Epithelial cell of prostate (primary cell): ENCODE measurements at places on chromosomes 2 and 18.
A peak's percentile ranks its signal among the peaks of the same experiment; 100 is the strongest.

DNA sequence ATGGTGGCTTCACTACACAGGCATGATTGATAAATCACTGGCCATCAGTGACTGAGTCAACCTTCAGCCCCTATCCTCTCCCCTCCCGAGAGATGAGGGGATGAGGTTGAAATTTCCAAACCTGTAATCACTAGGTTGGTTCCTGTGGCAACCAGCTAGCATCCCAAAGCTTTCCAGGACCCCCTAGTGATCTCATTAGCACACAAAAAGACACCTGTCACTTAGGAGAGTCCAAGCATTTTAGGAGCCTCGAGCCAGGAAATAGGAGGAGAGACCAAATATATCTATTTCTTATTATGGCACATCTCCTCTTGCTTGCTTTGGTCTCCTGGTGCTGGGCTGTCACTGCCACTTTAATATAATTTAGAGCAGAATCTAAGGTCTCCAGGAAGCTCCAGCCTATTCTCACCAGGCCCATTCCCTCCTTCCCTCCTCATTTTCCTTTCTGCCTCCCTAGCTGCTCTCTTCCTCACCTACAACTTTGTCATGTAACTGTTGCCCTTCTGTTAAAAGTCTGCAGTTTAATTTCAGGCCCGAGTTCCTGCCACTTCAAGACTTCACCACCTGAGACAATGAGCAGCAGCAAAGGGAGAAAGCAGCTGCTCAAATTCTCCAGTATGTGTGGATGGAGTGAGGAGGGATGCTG is 33.2 kb upstream of the NAB1 start:
- no peak for DNase-seq

GRCh38 chr2:64591188-64591587 is 62.5 kb downstream of the SERTAD2 start:
- no peak for DNase-seq

GRCh38 chr2:237574467-237574866 is 8.1 kb downstream of the PRLH start:
- no peak for DNase-seq

DNA sequence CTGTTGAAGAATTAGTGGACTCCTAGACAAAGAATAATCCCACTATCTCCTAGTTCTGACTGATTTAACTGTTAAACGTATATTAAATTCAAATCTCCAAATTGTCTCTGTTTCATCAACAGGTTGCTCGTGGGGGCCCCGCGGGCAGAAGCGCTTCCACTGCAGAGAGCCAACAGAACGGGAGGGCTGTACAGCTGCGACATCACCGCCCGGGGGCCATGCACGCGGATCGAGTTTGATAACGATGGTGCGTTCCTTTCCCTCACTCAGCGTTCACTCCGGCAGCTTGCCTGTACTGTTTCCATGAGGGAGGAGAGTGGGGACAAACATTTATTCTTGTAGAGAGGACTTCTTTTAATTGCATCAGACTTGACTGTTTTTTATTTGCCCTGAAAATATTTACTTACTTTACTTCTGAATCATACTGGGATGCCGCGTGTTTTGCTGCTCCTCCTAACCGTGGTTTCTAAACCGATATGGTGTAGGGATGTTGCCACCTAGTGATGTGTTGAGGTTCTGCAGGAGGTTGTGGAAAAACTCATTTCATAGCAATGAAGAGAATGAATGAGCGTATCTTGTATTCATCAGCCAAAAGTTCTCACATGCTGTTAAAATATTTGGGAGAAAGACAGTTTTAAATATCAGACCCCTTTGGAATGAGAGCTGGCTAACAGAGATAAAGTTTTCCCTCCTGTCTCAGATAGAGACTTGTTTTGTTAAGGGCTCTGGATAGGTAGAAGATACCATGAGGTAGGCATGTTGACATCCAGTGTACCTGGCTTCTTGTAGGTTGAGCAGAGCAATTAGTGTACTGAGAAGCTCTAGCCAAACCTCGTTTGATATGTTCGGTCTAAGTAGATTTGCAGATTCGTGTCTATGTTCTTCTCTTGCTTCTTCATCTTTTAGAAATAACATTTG is 38.3 kb downstream of the ITGA6 start:
- DNase-seq: no peak

- DNase-seq: peak; percentile 97
These were observed 28.4 kb downstream of the ARHGEF4 start for GRCh38 chr2:130864830-130865800.

DNA sequence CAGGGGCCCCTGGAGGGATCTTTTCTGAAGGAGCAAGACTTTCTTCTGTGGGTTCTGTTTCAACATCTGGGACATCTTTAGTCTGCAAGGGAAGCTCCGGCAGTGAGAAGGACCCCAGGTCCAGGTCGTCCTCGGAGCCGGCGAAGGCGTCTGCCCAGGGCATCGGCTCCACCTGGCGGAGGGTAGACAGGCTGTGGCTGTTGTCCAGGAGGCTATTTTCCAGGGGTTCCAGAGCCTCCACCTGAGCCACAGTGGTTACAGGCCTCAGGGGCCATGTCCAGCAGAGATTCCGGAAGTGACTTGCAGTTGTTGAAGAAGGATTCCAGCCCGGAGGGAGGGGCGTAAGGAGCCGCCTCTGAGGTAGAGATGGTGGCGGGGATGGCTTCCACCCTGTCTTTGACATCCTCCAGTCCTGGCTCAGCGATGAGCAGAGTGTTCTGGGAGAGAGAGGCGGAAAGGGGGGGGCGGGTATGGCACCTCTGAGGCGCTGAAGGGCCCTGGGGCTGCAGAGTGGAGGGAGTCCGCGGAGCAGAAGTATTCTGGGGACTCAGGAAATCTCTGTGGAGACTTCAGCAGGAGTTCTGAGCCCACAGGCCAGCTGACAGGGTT is 891.3 kb upstream of the LRRTM1 start:
- DNase-seq: no peak

GRCh38 chr2:2178921-2179320 is 152.2 kb downstream of the MYT1L start:
- DNase-seq: no peak

DNA sequence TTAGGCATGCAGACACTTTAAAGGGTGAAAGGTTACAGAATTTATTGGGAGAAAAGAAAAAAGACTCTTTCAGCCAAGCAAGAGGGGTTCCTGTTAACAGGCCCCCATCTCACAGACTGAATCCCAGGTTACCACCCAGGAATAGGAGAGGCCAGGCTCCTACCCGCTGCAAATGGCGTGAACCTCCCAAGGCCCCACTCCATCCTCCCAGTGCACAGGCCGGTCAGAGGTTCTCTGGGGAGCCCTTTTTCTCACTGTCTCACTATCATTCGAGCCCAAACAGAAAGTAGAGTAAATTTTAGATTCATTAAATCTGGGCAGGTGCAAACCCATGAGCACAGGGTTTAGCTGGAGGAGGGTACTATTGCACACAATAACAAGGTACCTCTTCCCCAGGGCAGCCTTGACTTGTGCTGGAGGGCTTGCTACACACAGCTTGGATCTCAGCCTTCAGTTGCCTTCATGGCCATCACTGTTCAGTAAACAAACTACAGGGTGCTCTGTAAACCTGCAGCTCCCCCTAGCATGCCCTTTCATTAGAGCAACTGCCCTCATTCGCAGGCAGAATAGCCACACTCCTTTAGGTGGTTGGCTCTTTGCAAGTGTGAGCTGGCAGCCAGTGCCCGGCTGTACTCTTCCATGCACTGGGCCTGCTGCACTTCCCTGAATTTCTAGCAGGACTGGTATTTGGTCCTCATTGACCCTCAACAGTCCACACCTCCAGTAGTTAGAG is 7.3 kb upstream of the PLEK start:
- DNase-seq: no peak

DNA sequence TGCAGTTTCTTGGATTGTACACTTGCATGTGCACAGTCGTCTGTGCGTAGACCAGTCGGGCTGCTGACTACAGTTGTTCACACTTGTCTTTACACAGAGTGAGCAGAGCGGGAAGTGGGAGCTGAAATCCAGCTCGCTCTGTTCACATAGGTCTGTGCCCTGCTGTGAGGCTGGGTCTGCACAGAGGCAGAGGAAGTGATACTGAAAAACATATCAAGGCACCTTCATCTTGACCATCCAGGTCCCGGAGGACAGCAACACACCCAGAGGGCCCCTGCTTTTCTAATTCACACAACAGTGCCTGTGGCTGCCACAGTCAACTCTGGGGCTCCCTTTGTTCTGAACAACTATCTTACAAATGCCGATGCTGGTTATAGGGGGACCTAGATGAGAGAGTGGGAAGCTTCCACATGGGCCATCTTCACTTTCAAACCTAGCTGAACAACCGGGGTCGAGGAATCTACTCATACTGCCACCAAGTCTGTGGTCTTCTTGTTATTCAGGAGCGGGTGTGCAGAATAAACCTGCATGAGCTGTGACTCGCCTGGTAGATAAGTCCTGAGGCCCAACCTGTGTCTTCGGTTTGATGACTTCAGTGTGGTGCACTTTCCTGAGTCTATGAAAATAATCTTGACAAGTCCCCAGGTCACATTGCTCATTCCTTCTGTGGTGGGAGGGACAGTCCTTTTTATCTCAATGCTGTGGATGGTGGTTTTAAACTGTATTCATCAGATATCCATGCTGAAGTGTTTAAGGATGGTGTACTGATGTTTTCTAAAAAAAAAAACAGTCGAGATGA is 3.5 kb upstream of the ADNP2 start:
- DNase-seq: no peak

DNA sequence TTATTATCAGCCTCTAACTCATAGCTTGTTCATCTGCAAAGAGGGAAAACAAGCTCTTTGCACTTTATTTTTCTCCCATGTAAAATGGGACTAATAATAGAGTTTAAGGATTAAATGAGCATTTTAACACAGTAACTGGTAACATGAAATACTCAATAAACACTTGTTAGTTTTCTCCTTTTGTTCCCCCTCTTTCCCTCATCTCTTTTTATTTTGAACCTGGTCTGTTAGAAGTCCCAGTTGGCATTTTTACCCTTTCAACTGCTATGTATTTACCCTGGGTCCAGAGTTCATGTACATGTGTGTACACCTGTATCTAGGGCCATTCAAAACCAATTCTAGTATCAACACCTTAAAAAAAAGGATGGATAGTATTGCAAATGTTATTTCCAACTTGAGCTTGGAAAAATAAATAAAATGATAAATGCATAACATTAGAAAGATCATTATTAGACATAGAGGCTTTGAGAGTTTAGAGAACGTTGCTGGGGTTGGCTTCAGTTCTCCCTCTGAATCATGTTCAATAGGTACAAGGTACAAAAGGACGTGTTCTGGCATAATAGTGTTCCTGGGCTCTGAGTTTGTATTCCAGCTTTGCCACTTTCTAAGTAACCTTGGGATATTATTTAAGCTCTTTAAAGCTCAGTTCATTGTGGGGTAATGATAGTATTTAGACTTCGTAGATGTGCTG is 5.2 kb upstream of the VPS54 start:
- DNase-seq: no peak

GRCh38 chr2:62485761-62486438 is 20.1 kb downstream of the TMEM17 start:
- DNase-seq: no peak

DNA sequence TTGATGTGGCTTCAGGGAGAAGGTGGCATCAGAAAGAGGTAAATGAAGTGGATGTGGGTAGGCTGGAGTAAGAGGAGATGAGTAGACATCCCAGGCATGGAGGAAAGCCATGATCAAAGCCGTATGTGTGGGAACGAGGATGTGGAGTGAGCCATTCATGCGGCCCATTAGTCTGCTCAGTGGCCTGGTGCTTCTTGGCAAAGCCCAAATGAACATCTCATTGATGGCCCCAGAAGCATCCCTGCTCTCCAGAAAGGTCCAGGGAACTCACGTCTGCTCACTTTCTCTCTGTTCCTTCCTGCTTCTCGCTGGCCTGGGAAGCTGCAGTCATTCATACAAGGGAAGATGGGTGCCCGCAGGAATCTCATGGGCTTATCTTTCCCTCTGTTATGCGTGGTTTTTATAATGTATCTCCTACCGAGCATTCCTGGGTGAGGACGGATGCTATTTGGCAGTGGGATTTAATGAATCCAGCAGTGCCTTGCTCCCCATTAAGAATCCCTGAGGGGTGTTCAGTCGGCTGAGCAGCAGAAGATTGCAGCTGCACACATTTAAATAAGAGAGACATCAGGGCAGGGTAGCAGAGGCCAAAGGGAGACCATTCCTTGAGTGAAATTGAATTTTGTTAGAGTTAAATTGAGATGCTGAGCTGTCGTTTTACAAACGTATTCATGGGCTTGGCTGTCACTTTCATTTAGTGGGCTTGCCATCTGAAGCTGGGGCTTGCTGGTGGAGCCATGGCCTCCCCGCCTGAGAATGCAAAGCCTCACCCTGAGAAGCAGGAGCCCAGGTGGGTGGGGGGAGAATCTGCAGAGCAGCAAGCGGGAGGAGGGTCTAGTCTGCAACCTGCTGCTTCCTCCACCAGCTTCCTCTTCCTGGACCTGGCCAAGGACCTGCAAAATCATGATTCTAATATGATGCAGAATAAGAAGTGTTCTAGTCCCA is 64.5 kb downstream of the LYPD1 start:
- no peak for DNase-seq

DNA sequence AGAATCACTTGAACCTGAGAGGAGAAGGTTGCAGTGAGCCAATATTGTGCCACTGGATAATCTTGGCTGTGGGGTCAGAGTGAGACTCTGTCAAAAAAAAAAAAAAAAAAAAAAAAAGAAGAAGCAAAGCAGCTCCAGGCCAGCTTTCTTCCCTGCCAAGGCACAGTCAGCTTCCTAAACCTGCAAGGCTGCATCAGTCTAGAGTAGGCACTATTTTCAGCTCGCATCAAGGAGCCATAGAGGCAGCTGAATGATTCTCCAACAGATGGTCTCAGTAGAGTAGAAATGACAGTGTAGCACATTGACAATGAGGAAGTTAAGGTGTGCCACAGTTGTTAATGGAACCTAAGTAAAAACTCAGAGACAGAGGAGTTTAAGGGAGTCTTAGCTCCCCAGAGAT is 35.6 kb downstream of the BMP10 start:
- DNase-seq: no peak

- no peak for DNase-seq
These were observed 183.9 kb upstream of the KLHL14 start for GRCh38 chr18:32956591-32957315.

DNA sequence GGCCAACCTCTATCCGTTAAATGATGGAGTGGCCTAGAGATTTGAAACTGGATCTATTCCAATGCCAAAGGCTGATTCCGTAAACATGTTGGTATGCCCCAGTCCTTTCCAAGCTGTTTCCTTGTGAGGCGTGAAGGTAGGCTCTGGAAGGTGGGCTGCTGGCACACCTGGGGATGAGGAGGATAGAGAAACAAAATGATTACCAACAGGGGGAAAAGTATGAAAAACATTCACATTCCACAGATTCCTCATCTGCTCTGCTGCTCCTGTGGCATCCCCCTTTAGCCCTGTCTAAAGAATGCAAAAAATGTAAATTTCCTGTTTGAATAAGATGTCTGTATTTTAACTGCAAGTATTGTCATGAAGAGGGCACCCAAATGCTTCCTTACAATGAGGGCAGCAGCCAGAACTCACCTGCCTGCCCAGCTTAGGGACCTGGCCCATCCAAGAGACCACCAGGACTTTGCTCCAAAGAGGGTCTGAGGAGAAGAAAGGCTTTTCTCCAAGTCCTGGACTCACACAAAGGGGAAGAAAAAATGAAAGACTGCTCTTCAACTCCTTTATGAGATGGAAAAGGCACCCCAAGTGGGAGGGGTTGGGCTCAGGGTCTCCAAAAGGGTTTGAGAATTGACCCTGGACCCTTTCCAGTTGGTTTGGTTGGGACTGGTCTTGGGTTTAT is 132.3 kb upstream of the PELI1 start:
- no peak for DNase-seq
